Breast epithelium (tissue), 4 donors: ENCODE measurements at places on chromosomes 2 and 18. TPM values are rescaled to one million over a fixed set of nuclear protein-coding genes. Genes with fewer than 3 reads are reported as not detected.

DNA sequence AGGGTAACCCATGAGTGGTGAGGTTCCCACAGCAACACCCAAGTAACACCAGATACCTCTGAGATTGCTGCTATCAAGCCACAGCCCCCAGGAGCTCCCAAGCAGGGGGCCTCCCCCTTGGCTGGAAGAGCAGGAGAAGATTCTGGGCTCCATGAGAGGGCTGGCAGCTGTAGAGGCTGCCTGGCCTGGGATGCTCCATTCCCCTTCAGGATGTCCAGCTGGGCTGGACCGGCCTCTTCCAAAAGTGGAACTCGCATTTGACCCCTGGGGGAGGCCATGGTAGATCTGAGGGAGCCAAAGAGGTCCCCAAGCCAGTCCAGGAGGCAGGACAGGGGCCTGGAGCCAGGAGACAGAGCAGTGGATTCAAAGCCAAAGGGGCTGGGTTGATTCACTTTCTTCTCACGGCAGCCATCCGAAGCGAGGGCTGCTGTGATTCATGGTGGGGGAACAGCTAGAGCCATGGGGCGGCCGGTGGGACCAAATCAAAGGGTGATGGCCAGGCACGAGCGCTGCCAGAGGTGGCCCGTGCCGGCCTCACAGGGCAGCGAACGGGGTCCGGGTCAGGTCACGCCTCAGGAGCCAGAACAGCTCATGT lies 95.3 kb upstream of the ID2 start:
- no peak for DNase-seq

GRCh38 chr18:45111502-45111848 lies 430.8 kb downstream of the SETBP1 start:
- no peak for DNase-seq

DNA sequence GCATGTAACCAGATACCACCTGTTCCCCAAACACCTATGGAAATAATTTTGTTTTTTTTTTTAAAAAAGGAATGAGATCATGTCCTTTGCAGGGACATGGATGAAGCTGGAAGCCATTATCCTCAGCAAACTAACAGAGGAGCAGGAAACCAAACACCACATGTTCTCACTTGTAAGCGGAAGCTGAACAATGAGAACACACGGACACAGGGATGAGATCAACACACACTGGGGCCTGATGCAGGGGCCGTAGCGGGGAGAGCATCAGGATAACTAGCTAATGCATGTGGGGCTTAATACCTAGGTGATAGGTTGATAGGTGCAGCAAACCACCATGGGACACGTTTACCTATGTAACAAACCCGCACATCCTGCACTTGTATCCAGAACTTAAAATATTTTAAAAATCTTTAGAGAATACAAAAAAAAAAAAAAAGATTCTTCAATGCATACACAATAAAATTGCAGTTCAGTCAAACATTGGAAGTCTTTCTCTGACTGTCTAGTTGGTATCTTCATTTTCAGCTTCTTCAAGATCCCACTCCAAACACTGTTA lies 11.6 kb upstream of the CASP10 start:
- no peak for DNase-seq

DNA sequence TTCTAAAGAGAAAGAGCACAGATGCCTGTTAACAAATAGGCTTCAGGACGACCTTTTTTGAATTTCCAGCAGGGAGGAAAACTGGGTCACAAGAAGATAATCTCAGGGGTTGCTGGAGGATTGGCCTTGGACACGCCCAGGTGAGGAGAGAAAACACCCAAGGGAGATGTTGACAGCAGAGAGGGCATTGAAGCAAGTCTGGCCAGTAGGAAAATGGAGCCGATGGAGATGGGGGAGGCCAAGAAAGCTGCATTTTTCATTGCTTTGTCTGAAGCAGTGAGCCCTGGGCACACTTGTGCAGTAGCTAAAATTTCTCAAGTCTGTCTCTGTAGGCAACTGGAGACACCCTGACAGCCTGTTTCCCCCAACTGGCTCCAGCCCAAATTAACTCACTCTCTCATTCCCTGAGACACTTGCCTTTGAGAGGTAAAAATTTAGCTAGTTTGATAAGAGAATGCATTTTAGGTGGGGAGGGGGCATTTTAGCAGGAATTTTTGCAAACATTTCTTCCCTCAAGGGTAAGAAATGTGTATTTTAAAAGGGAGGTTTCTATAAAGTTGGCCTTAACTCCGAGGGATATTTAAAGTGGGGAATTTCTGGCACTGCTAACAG lies 165.5 kb downstream of the TGIF1 start:
- no peak for DNase-seq

DNA sequence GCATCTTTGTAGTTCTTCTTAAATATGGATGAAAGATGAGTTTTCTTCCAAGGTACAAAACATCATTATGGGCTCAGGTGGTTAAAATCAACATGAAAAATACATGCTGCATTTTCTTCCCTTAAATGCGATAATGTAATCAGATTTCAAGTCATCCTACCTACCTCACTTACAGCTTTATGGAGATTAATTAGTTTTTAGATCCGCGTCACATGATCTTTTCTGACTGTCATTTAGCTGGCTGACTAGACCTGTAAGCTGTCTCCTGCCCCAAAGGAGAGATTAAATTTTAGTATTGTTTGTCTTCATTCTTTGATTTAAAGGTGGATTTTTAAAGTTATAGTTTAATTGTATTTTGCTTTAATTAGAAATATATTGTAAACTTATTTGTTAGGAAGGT lies 678.0 kb upstream of the ZEB2 start:
- DNase-seq = no peak

- DNase-seq = no peak
Measured at GRCh38 chr2:27214941-27215340, 2.2 kb upstream of the CAD start.

DNA sequence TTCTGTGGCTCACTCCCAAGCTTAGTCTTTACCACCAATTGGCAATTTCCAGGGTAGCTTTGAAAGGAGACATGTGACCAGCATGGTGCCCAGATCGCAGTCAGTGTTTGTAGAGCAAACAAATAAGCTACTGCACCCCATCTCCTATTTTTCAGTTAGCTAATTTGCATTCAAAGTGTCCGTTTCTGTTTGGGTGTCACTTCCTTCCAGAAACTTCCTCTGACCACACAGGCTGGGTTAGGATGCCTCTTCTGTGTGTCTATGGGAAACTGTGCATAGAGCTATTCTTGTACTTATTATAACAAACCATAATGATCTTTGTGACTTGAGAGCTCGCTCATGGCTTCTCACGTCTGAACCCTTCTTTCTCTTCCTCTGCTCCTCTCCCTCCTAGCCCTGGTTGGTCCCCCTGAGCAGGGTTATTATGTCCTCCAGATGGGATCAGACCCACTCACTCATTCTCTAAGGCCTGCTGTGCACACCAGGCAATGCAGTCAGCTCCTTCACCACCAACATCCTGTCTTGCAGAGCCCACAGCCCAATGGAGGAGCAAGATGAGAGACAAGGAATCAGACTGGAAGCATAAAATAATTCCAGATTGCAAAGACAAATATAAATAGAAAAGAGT lies 101.2 kb upstream of the ALK start:
- no peak for DNase-seq

- no peak for DNase-seq
Measured at GRCh38 chr18:33099626-33100025, 326.8 kb upstream of the KLHL14 start.

DNA sequence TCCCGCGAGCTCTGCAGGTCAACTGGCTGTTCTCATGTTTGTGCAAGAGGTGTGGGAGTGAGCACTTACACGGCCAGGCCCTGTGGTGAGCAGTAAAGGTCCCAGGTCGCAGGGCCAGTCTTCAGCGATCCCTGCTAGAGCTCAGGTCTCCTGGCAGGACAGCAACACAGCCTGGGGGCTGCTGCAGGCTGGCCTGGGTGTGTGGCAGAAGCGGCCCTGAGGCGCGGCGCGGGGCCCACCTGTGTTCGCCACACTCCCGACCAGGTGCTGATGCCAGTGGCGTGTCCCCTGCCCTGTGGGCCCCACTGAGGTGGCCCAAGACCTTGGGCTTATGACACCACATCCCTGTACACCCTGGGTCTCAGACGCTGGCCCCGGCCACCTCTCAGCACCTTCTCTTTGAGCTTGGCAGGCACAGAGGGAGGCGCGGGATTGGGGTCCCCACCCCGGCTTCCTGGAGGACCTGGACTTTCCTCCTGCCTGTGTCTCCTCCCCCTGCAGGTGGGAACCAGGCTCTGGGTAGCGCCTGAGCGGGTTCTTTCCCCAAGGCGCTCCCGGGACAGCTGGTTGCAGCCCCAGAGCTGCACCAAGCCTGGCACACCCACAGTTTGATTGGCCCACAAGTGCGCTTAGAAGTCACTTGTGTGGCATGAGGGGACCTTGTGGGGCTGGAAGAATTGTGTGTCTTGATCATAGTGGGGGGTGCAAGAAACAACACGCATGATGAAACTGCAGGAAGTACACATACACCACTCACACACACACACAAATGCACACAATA lies 59.2 kb downstream of the TWIST2 start:
- no peak for DNase-seq

DNA sequence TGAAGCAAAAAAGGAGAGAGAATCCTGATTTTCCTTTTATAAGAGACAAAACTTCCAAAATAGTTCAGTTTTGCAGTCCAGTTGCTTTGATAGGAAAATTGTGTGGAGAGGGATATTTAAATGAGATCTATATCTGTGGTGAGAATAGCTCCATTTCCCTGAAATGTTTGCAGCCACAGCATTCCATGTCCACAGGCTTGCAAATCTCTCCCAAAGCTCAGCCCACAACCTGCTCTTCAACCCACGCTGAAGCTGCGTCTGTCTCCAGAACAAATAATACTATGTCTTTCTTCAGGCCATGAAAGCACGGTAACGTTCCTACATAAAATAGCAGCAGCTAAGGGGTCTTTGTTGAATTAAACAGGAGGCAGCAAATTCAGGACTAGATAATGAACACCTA lies 31.8 kb downstream of the TMEM17 start:
- DNase-seq = no peak

DNA sequence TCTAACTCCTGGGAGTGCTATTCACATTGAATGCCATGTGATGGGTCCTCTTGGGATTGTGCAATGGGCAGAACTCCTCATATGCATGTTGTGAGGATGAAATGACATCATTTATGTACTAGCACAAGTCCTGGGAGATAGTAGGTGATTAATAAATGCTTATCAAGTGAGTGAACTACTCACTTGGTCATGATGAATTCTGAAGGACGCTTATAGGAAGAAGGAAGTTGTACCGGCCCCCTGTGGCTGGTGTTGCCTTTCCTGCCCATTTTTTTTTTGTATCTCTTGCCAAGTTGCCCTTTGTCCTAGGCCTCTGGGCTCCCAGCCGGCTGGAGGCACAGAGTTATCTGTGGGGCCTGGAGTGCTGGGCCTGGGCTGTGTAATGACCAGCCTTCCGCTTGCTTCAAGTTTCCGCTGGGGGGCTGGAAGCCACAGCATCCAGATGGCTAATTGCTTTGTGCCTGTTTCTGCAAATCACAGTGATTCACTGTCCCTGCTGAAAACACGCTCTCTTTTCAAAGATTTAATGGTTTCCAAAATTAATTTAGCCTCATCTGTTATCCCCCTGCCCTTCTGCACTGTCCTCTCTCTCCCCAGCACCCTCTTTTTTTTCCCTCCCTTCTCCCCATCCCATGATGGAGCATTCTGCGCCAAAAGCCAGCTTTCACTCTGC lies 33.7 kb upstream of the MRPL33 start:
- no peak for DNase-seq

DNA sequence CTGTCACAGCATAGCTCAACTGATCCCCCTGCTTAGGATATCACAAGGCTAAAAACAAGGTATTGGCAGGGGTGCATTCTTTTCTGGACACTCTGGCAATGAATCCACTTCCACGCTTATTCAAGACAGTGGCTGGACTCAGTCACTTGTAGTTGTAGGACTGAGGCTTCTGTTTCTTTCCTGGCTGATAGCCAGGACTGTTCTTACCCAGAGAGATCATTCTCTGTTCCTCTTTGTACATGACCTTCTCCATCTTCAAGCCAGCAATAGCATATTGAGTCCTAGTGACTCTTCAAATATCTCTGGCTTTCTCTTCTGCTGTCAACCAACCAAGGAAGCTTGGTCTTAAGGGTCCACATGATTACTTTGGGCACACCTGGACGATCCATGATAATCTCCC lies 241.3 kb downstream of the RBM43 start:
- DNase-seq = no peak

DNA sequence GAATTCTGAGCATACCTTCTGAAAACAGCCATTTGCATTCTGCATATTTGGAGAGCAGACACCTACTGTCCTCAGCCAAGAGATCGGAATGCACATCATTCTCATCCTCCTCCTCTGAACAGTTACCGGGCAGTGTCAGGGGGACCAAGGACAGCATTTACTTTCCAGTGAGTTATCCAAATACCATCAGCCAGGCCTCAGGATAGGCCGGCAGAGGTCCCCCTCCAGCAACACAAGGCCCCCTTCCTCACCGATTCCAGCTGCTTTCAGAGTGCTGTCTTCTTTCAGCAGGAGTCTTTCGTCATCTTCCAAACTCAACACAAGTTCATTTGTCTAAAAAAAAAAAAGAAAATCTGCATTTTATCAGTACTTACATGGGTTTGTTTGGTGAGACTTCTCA lies 55.3 kb downstream of the C2orf76 start:
- no peak for DNase-seq

GRCh38 chr2:187167491-187167890 lies 280.6 kb downstream of the CALCRL start:
- no peak for DNase-seq

DNA sequence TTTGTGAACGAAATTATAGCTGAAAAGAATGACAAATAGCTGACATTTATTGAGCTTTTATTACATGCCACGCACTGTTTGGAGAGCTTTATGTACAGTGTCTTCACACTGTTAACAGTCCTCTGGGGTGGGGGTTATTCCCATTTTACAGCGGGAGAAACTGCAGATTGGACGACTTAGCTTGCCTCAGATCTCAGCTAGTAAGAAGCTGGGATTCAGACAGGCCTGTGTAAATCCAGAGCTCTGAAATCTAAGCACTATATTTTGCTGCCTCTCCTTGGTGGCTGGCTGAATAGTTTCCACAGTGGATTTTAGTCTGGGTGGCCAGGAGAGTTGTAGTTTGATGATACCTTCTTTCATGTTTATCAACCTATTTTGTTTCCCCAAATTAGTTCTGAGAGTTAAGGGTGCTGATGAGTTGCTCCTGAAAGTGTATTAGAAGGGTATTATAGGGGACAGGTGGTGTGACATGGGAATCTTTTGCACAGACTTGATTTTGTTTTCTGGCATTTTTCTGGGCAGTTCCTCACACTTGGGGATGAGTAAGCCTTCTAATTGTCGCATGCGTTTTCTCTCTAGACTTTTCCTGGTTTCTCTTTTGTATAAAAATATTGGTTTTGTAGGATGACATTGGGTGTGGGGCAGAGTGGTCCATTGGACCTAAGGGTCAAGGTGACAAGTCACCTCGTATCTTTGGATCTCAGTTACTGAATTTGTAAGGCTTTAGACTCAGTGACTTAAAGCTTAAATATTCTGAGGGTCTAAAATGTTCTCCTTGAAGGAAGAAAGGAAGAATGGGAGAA lies 1.5 kb downstream of the ACSL3 start:
- no peak for DNase-seq

The DNAH6 gene
- total RNA-seq = 2.3 TPM

The SERPINB11 gene
- total RNA-seq = not detected

The VWC2L gene
- total RNA-seq = not detected

The GALNT13 gene
- total RNA-seq = 17.3 TPM

The KLHL30 gene
- total RNA-seq = 0.32 TPM
